WERI-Rb-1 (cell line): ENCODE measurements at places on chromosomes 4 and X.

GRCh38 chr4:162560073-162560472, 396.3 kb upstream of the FSTL5 start:
- no peak for DNase-seq

- no peak for DNase-seq
Observed at GRCh38 chr4:46878641-46879040, 30.4 kb downstream of the COX7B2 start.

- DNase-seq = no peak
Observed at GRCh38 chr4:25160714-25161592, 704 bp upstream of the SEPSECS start.

DNA sequence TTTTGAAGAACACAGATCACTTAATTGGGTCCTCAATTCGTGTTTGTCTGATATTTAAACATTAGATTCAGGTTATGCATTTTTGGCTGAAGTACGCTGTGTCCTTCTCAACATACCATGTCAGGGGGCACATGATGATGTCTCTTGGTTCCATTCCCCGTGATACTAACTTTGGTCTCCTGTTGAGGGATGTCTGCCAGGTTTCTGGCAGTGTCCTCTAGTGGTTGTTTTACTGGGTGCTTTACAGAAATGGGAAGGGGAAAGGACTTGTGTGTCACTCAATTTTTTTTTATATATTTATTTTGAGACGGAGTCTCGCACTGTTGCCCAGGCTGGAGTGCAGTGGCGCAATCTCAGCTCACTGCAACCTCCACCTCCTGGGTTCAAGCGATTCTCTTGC, 58.2 kb downstream of the WWC2 start:
- DNase-seq = no peak

DNA sequence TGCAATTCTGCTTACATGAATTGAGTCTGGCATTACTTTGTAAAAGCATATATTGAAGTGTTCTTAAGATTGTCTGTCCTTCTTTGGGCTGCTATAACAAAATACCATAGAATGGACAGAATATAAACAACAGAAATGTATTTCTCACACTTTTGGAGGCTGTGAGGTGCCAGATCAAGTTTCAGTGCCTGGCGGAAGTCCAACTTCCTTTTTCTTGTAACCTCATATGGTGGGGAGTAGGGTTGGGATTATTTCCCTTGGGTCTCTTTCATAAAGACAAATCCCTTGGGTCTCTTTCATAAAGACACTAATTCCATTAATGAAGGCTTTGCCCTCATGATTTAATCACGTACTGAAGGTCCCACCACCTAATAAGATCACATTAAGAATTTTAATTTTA, 199.3 kb upstream of the GRID2 start:
- no peak for DNase-seq

DNA sequence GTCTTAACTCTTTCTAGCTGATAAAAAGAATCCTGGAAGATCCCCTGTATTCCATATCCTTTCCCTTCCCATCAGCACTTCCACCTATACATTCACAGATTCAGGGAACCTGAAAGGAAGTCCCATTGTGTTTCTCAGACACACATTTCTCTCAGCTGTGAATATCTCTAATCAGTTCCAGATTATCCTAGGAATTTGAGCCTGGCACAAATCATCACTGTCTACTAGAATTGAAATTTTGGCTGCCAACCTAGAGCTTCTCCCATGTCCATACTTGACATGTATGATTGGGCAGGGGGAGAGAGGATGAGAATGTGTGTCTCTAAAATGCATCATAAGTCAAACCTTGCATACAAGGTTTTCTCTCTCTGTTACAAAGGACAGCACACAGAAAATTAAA, 53.1 kb downstream of the NDST3 start:
- DNase-seq = no peak

DNA sequence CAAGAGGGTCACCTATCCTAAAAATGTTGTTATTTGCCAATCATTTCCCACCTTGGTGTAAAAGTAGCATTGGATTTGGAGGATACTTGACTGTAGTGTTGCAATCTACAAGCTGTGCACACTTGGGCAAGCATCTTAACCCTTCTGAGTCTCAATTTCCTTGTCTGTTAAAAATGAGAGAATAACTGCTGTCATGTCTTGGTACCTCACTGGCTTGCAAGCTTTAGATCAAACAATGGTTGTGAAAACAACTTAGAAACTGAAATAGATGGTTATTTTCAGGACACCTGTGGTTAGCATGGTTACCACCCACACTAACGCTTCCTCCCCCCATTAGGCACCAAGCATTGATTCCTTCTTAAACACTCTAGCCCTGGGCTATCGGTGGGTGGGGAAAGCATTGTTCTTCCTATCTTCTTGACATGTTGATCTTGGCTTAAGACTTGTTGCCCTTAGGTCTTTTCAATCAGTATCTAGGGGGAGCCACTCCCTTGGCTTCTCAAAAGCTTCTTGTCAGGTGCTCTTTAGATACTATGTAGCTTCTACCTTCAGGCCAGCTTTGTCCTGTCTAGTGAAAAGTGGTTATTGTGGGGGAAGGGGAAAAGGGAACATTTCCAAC, 10.6 kb upstream of the AMOT start:
- DNase-seq = no peak

GRCh38 chr4:68718447-68719074, 48.1 kb upstream of the UGT2B15 start:
- no peak for DNase-seq

DNA sequence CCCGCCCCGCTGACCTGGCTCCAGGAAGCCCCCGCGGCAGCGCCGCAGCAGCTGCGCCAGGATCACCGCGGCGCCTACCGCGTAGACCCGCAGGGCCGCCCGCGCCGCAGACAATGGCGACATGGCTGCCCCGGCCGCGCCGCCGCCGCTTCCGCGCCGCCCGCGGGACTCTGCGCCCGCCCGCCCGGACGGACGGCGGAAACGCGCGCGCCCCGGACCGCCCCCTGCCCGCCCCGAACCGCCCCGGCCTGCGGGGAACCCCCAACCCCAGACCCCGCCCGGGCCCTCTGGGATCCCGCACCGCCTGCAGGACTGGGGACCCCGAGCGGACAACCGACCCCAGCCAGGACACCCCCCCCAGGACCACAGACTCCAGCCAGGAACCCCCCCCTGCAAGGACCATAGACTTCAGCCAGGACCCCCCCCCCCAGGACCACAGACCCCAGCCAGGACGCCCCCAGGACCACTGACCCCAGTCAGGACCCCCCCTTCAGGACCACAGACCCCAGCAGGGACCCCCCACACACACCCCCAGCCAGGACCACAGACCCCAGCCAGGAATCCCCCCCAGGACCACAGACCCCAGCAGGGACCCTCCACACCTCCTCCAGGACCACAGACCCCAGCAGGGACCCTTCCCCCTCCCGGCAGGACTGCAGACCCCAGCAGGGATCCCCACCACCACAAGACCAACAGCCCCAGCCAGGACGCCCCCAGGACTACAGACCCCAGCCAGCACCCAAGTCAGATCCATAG, at the start of the genes DHRSX and ZBED1:
DHRSX (minus strand) TSS at position 174 of the 756 bp plus-strand sequence; CDS start at position 123, 51 bp downstream.
ZBED1 (minus strand) TSS at position 174 of the 756 bp plus-strand sequence. CDS start 10,257 bp downstream, outside the sequence.
- peak; percentile 18 for DNase-seq

GRCh38 chr4:35463251-35463952, 780.9 kb downstream of the ARAP2 start:
- peak; percentile 59 for DNase-seq

DNA sequence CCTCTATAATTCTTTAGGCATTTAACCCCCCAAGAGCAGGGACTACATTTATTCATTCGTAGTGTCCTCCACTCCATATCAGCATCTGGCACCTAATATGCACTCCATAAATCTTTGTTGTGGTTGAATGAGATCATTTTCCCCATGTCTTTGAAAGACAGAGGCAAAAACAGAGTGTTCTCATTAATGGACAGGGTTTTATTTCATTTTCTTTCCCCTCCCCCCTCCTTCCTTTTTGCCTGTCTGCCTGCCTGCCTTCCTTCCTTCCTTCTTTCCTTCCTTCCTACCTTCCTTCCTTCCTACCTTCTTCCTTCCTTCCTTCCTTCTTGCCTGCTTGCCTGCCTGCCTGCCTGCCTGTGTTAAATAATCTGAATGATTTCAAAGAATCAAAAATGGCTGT, 83.2 kb downstream of the SHROOM3 start:
- no peak for DNase-seq

DNA sequence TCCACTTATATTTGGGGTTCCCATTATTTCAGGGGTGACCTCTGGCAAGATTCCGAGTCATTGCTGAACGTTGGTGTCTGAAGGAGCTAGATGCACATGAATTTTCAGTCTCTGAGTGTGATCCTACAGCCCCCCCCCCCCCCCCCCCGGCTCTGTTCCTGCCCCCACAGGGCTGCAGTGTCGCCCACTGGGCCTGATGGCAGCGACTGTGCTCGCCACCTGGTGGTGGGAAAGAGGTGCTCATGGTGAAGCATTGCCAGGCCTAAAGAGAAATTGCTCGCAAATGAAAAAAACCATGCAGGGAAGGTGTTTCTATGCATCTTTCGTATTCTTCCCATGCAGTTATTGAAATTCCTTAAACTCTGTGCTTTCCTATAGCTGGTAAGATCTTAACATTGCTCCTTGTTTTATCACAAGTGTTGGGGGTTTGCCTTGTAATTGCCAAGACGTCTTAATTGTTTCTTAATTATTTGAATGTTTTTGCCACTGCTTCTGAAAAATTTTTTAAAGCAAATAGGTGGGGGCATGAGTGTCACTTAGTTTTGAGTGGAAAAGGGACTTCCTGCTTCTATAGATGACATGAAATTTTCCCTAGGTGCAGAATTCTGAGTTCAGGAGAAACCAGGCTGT, 63.2 kb downstream of the CLDN22 start:
- DNase-seq = peak; percentile 71

DNA sequence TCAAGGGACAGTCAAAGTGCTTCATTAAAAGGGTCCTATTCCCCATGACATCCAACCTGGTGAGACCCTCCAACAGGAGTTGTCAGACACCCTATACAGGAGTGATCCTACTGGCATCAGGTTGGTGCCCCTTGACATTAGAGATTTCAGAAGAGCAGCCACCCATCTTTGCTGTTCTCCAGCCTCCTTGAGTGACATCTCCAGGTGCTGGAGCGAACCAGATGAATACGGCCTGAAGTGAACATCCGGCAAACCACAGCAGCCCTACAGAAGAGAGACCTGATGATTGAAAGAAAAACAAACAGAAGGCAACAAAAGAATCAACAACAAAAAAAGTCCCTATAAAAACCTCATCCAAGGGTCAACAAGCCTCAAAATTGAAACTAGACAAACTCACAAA, 146.1 kb upstream of the PBDC1 start:
- no peak for DNase-seq

DNA sequence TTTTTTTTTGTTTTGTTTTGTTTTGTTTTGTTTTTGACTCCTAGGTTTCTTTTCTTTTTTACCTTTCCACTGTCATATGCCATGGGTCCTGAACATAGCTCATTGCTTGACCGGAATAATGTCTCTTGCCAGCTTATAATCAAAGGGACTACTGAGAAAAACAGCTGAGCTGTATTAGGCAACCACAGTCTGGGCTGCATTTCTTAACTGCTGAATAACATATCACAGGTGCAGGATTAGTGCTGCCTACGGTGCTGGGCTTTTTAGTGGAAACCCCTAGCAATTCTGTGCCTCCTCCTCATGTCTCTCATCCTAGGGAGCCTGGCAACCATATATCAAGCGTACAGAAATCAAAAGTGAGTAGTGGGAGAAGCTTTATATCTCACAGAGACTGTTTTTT, 333.5 kb downstream of the BMPR1B start:
- no peak for DNase-seq

DNA sequence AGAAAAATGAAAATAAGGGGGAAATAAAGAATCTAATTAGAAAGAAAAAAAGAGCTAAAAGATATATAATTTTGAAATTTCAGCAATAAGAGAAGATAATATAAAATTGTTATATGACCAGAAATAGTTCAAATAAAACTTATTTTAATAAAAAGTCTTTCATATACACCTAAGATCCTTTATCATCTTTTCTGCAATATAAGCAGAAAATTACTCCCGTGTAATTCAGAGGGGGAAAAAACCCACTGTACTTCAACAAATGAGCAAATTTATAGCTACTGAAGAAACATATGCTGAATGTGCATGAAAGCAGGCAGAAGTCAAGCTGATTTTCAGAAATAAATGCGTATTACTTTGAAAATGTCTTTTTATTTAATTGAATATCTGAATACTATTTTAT, 771.3 kb downstream of the FAT4 start:
- DNase-seq = no peak

GRCh38 chrX:103831342-103831802, 685 bp downstream of the RAB9B start:
- DNase-seq = no peak

GRCh38 chr4:119489305-119489704, 139.3 kb downstream of the PDE5A start:
- DNase-seq = no peak

- DNase-seq = no peak
Observed at GRCh38 chrX:14616301-14616700, 87.0 kb downstream of the GLRA2 start.

DNA sequence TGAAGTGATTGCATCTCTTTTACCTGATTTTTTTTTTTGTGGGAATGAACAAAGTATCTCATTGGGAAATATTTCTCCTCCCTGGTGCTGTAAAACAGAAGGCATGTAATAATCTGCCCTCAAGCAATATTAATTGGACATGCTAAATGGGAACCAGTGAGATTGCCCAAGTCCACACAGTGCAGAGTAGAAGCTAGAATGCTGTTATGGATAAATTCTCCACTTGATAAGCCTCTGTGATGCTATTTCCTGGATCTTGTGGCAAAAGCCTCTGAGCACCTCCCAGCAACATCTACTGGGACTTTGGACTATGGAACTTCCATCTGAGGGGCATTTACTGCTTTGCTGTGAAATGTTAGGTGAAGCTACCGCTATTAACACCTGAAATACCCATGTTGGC, 46.9 kb upstream of the YTHDC1 start:
- DNase-seq = no peak

DNA sequence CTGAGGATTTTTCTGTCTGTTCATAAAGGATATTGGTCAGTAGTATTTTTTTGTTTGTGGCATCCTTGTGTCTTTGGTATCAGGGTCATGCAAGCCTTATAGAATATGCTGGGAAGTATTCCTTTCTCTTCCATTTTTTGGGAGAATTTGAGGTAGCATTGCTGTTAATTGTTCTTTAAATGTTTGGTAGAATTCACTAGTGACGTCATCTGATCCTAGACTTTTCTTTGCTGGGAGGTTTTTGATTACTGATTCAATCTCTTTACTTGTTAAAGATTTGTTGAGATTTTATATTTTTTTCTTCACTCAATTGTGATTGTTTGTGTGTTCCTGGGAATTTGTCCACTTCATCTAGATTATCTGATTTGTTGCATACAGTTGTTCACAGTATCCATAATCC, 234.4 kb upstream of the ATP6AP2 start:
- no peak for DNase-seq

DNA sequence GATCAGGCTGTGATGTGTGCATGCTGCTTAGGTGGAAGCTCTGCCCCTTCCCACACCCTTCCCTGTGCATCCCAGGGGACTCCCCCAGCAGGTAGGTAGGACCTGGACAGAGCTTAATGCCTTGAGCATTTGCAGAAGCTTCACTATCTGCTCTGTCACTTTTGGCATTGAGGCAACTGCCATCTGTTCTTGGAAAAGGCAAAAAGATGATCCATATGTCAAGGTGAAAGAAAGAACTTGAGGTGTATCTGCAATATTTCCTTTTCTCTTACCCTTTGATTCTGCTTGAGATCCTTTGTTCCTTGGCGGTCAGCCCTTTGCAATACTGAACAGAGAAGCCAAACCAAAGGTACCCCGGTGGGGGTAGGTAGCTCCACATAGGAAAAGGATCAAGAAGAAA, 37.1 kb upstream of the TBC1D9 start:
- DNase-seq = no peak
